ENCODE measurements at places on chromosomes 4 and X. TPM values are rescaled to one million over a fixed set of nuclear protein-coding genes. Genes with fewer than 3 reads are reported as not detected.

- peaks cover 1% of the 10 kb centered on the region for H3K27me3 ChIP-seq
- peak overlapping the region; percentile 51 for H3K27ac ChIP-seq
- DNase-seq: peak; percentile 40
- H3K36me3 ChIP-seq: no peaks in the 10 kb centered on the region
- no peak overlapping the region for H3K4me3 ChIP-seq
- H3K4me1 ChIP-seq: peaks cover 19% of the 10 kb centered on the region
Observed at GRCh38 chr4:111689731-111690130, 455.5 kb upstream of the FAM241A start.

MAP7D2 gene
- 0.20 TPM for total RNA-seq

GRCh38 chr4:188691811-188692210 is 552.6 kb downstream of the TRIML1 start:
- no peak for DNase-seq
- H3K4me3 ChIP-seq: no peak overlapping the region
- H3K27ac ChIP-seq: no peak overlapping the region
- H3K36me3 ChIP-seq: no peaks in the 10 kb centered on the region

DNA sequence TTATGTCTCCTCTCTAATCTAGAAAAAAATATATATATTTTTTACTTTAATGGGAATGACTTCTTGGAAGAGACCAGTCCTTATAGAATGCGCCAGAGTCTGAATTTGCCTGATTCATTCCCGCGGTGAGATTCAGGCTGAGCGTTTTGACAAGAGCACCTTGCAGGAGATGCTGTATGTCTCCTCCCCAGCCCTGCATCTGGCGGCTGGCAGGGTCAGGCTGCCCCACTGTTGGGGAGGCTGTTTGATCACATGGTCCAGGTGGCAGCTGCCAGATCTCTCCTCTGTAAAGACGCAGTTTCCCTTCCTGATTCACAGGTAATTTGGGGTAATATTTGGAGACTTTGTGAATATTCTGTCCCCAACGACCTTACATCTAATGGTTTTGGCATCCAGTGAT is 9.7 kb downstream of the PDZD4 start:
- H3K27me3 ChIP-seq: peaks cover 10% of the 10 kb centered on the region
- no peak overlapping the region for H3K27ac ChIP-seq
- H3K4me3 ChIP-seq: no peak overlapping the region
- DNase-seq: no peak
- no peaks in the 10 kb centered on the region for H3K4me1 ChIP-seq

TSPAN7 gene
- total RNA-seq: not detected

HERC5 gene
- total RNA-seq: not detected

GRCh38 chr4:48722509-48723446 is 57.3 kb downstream of the FRYL start:
- no peaks in the 10 kb centered on the region for H3K36me3 ChIP-seq
- no peak overlapping the region for H3K27ac ChIP-seq
- no peaks in the 10 kb centered on the region for H3K27me3 ChIP-seq
- no peak for DNase-seq
- H3K4me3 ChIP-seq: no peak overlapping the region
- peaks cover 37% of the 10 kb centered on the region for H3K4me1 ChIP-seq

DNA sequence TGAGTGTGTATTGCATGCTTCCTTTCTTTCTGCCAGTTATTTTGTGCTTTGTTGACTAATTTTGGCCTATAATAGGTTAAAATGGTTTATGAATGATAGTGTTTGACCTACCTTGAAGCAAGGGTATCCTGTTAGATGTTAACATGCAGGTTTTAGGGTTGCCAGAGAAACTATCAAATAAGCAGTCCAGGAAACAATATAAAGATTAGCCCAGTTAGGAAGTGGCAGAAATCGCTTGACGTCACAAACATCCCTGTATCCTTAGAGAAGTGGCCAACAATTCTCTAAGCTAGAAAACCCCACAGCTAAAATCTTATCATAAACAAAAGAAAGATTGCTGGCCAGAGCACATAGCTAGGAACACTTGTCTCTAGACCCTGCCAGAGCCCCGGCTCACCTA is 3.8 kb downstream of the NAP1L5 start:
- H3K27me3 ChIP-seq: no peaks in the 10 kb centered on the region
- H3K27ac ChIP-seq: no peak overlapping the region
- H3K36me3 ChIP-seq: peaks cover 23% of the 10 kb centered on the region
- H3K4me1 ChIP-seq: peaks cover 24% of the 10 kb centered on the region

- H3K27ac ChIP-seq: no peak overlapping the region
- no peak overlapping the region for H3K4me3 ChIP-seq
- no peaks in the 10 kb centered on the region for H3K36me3 ChIP-seq
- no peak for DNase-seq
- H3K4me1 ChIP-seq: peaks cover 28% of the 10 kb centered on the region
- H3K27me3 ChIP-seq: no peaks in the 10 kb centered on the region
Observed at GRCh38 chr4:38373375-38373774, 290.6 kb upstream of the KLF3 start.

DNA sequence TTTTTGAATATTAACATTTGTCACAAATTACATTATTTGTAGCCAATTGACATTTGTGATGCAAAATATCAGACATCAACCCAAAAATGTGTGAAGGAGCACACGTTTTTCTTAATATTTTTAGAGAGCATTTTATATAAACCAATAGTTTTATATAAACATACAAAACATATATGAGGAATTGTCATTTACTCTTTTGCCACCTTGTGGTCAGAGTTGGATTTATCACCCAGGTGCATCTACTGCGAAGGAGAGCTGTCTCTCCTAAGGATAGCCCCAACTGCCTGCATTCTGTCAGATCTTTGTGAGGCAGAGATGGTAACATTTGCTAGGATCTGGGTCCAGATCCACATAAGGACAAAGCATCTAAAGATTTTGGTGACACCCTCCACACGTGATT is 2.5 kb upstream of the USP27X start:
- no peak overlapping the region for H3K27ac ChIP-seq
- no peaks in the 10 kb centered on the region for H3K36me3 ChIP-seq
- H3K4me1 ChIP-seq: peaks cover 19% of the 10 kb centered on the region
- H3K4me3 ChIP-seq: no peak overlapping the region
- DNase-seq: no peak

GRCh38 chrX:39361736-39362135 is 560.5 kb downstream of the MID1IP1 start:
- H3K27me3 ChIP-seq: no peaks in the 10 kb centered on the region
- no peak for DNase-seq
- H3K4me3 ChIP-seq: no peak overlapping the region
- no peak overlapping the region for H3K27ac ChIP-seq
- no peaks in the 10 kb centered on the region for H3K4me1 ChIP-seq
- no peaks in the 10 kb centered on the region for H3K36me3 ChIP-seq

Measured in HFFc6 (cell line).